ENCODE measurements at places on chromosomes 7 and 10. TPM values are rescaled to one million over a fixed set of nuclear protein-coding genes. Genes with fewer than 3 reads are reported as not detected.

Gene IL2RA
- total RNA-seq: not detected

Gene ITIH5
- 3.6 TPM for total RNA-seq

Gene GSTO2
- 4.6 TPM for total RNA-seq

Gene EPHA1
- not detected for total RNA-seq

Gene DDX56
- total RNA-seq: 41.9 TPM

Gene AASS
- total RNA-seq: 34.3 TPM

Gene GPR37
- 1.5 TPM for total RNA-seq

Gene PRRT4
- 0.13 TPM for total RNA-seq

Gene VSTM4
- total RNA-seq: 8.2 TPM

Measured in smooth muscle cell of the pulmonary artery (primary cell).